A172 (cell line): ENCODE measurements at places on chromosomes 7 and 10.
A peak's percentile ranks its signal among the peaks of the same experiment; 100 is the strongest.

DNA sequence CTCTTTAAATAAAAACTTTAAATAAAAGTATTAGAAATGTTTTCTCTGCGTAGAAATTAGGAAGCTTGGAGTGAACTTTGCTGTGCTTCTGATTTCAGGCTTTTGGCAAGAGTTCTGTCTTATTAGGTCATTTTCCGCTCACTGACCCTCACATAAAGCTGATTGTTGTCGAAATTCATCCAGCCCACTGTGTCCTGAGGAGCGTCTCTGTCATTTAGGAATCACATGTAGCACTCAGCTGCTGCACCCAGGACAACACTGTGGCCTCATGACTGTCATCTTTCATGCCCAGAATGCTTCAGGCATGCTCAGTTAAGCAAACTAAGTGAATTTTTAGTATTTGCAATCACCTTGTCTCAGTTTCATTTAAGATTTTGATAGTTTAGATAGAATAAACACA is 57.8 kb upstream of the MSRB2 start:
- no peak for DNase-seq

DNA sequence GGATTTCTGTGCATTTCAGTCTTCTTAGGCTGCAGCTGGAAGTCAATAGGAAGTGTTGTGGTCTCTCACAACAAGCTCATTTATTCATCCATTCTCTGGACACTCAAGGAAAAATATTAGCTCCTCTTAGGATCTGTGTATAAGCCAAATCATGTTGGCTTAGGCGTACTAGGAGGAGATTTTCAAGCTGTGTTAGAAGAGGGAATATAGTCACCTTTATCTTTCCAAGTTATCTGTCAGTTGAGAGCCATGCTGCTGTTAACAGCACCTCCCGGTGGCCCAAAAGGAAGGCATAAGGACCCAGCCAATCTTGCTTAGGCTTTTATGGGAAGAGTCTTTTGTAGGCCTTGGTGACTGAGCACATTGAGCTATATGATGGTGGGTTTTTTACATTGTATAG is 220.0 kb downstream of the LRMDA start:
- no peak for DNase-seq

GRCh38 chr10:86667421-86668181 is 710 bp upstream of the LDB3 start:
- no peak for DNase-seq

- no peak for DNase-seq
Observed at GRCh38 chr10:114075093-114075492, 31.4 kb downstream of the ADRB1 start.

GRCh38 chr7:71148098-71148497 is 16.2 kb downstream of the GALNT17 start:
- no peak for DNase-seq

GRCh38 chr7:107976620-107977019 is 26.3 kb downstream of the LAMB1 start:
- no peak for DNase-seq

- DNase-seq, result no peak
Observed at GRCh38 chr10:47334466-47335295, 12.4 kb downstream of the GDF2 start.

- no peak for DNase-seq
Observed at GRCh38 chr10:21523557-21524008, 1.9 kb downstream of the SKIDA1 start.

- DNase-seq, result no peak
Observed at GRCh38 chr10:32161586-32161985, 105.4 kb upstream of the KIF5B start.

- no peak for DNase-seq
Observed at GRCh38 chr10:69172241-69172982, 7.6 kb upstream of the SUPV3L1 start.

DNA sequence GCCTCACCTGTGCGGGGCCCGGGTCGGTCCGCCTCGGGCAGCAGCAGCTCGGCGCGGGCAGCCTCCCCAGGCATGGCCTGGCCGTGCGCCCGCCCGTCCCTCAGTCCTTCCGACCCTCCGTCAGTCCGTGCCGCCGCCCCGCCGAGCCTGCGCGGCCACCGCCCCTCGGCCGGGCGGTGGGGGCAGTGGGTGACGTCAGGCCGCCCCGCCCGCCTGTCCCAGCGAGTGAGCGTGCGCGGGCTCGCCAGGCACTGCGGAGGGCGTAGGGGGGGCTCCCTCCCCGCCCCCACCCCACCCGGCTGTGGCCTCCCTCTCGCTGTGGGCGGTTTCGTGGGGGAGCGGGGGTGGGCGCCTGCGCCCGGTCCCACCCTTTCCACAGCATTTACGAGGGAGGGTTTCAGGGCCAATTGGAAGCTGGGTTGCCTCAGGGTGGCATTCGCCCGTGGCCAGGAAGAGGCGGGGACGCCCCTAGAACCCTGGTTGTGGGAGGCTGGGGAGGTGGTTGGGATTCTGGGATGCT is at the start of gene NACAD:
NACAD (minus strand) TSS at position 149 of the 520 bp plus-strand sequence; CDS start at position 74, 75 bp downstream.
- DNase-seq, result no peak

DNA sequence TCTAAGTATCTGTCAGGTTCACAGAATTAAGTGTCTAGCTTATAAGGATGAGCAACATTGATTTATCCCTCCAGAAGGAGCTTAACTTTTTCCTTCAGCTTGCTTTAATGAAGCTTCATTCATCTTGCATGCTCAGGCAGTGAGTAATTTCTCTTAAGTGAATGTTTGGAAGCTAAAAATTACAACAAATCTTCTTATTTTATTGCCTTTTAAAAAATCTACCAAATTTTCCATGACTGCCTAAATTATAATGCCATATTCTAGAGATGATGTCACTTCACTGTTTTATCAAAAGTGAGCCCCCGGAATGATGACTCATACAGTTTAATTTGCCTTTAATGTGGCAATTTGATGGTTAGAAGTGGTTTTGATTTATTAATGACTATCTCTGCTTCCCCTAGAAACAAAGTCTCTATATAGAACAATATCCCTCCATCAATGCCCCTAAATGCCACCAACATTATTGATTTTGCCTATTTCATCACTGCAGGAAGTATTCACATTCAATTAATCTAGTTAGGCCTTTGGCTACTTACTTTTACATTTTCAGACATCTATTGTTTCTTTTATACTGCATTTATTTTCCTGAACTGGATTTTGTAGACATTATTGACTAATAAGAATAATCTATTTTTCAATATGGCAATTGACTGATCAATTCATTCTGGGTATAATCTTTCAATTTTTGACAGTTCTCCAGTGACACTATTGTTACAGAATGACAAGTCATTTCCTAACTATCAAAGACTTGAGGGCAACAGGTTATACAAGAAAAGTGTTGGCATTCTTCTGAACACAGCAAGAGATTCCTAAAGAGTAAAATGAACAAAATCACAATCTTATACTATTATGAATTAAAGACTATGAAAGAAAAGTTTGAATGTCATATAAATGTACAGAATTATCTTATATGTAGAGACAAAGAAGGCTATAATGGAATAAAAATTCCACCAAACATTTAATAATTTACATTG is 139.3 kb upstream of the ODAD2 start:
- DNase-seq, result peak; percentile 96

GRCh38 chr7:36507475-36508440 is 118.1 kb downstream of the ANLN start:
- DNase-seq, result no peak

DNA sequence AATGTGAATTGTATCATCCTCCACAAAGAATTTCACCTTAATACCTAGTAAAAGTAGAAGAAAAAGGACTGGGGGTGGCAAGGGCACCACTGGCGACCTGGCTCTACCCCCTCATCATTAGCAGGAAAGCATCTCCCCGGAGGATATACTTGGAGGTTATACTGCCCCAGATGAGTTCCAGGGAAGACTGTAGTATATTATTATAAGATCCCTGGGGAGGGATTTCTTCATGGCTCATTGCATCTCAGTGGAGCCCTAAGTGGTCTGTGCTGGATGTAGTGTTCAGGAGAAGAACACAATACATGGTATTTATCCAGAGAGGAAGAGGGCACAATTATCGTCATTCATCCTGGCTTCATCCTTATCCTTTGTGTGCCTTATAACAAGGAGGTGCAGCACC is 14.2 kb upstream of the DYNC1I1 start:
- no peak for DNase-seq

GRCh38 chr10:22640359-22640758 is 74.0 kb downstream of the PIP4K2A start:
- DNase-seq, result no peak

DNA sequence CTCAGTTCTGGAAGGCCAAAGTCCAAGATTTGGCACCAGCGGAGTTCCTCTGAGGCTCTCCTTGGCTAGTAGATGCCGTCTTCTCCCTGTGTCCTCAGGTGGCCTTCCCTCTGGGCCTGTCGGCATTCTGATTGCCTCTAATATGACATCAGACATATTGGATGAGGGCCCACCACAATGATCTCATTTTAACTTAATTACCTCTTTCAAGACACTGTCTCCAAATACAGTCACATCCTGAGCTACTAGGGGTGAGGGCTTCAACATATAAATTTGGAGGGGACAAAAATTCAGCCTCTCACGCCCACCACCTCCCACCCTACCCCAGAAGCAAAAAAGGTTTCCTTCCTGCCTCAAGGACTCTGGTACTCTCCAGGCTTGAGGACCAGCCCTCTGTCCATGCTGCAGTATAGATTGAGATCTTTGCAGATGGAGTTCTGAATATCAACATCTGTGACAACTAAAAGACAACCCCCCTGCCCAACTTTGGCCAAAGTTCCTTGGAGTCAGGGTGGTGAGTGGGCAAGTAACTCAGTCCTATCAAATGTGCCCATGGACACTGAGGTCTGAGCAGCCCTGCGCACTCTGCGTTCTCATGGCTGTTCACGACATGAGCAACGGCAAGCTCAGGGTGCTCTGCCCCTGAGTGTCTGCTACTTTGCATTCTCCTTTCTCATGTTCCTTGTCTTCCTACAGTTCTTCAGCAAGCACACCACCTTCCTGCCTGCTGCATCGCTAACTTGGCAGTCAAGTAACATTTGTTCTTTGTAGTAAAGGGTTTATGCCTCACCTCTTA is 11.5 kb downstream of the TMEM176B start:
- no peak for DNase-seq

DNA sequence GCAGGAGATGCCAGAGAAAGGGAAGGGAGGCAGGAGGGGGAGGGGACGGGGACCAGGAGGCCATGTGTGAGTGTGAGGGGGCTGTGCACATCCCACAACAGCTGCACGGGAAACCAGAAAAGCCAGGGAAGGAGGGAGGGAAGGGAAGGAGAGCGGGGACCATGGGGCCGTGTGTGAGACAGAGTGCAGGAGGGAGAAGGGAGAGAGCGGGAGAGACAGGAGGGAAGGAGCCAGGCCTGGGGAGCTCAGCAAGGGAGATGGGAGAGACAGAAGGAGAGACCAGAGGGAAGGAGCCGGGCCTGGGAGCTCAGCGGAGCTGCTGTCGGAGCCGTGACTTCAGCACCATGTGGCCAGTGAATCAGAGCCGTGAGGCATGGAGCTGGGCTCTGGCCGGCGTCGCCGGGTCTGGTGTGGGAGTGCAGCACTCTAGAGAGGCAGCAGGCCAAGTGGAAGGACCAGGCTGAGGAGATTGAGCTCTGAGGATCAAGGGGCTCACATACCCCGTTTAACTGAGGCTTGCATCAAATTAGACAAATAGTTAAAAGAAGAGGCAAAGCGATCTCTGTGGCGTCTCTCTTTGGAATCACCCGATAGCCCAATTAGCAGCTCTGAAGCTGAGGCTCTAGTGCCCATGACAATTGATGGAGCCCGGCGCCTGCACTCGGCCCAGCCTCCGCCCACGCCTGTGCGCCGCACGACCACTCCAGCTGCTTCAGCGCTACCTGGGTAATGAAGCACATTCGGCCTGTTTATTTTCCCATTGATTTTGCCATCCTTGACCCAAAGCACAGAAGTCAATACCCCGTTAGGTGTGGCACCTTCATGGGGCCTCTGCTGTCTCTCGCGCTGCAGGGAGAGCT is 150.4 kb downstream of the MAD1L1 start:
- DNase-seq, result peak; percentile 38

GRCh38 chr7:150668472-150668911 is 17.0 kb upstream of the GIMAP2 start:
- DNase-seq, result no peak

- DNase-seq, result no peak
Observed at GRCh38 chr10:124551755-124552154, 90.1 kb downstream of the LHPP start.

- no peak for DNase-seq
Observed at GRCh38 chr7:92631850-92632487, 41.8 kb upstream of the FAM133B start.

DNA sequence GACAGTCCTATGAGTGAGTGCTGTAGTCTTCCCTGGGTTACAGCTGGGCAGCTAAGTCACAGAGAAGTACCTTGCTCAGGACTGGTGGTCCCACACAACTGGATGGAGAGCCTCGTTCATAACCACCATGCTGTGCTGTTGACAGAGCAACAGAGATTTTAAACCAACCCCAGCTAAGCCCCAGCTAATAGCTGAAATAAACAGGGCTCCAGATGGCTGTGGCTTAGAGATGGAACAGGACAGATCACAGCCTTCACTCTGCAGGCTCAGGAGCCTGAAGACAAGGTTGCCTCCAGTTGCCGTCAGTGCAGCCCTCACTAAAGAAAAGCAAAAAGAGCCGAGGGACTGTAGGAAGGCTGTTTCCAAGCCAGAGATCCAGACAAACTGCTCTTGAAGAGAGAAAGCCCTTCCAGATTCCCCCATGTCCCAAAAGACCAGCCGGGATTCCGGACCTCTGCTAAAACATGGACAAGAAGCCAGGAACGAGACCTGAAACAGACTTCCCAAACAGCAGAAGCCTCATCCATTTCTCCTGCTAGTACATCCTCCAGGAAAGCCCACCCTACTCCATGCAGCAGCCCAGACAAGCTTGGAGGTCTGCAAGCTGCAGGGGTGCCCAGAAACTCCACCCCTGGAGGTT is 4.2 kb downstream of the HTRA1 start:
- DNase-seq, result no peak

DNA sequence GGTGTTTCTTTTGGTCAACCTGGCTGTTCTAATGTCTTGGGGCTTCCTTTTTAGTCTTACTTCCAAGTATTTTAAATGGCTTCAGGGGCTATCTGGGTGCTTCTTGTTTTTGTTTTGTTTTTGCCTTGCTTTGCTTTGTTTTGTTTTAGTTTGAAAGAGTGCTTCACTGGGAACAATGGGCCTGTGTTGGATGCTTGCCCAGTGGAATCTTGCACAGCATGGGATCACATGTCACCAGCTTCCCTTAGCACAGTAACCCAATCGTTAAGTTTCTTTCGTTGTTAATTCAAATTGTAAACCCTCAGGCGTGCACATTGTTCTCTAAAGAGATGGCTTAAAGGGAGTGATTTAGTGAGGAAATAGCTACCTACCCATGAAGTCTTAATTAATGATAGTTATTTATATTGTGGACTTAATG is 8.9 kb downstream of the COL17A1 start:
- peak; percentile 59 for DNase-seq
